Airway epithelial cell (primary cell): ENCODE measurements at places on chromosomes 1 and 21. TPM values are rescaled to one million over a fixed set of nuclear protein-coding genes. Genes with fewer than 3 reads are reported as not detected.

Gene TAS1R1
- not detected in 2 replicates for total RNA-seq

Gene HES5
- total RNA-seq: 17.2 and 17.8 TPM in 2 replicates

Gene TACSTD2
- 399 and 415 TPM in 2 replicates for total RNA-seq

Gene ALX3
- not detected in 2 replicates for total RNA-seq

Gene VTCN1
- total RNA-seq: 0.35 and 0.84 TPM in 2 replicates

Gene ZFP69B
- total RNA-seq: 2.3 and 2.6 TPM in 2 replicates

Gene SYT14
- not detected in 2 replicates for total RNA-seq

Gene CORT
- 0.78 TPM in 1 of 2 replicates, not detected in the other for total RNA-seq

Gene KCND3
- total RNA-seq: under 0.01 TPM in 1 of 2 replicates, not detected in the other

Gene PGLYRP3
- 2.5 and 6.0 TPM in 2 replicates for total RNA-seq

Gene RYR2
- total RNA-seq: under 0.01 TPM in 1 of 2 replicates, not detected in the other

Gene B3GALT6
- total RNA-seq: 23.6 and 24.7 TPM in 2 replicates

Gene RFX5
- total RNA-seq: 34.1 and 40.9 TPM in 2 replicates

Gene KCNA3
- total RNA-seq: not detected in 2 replicates

Gene MYOM3
- total RNA-seq: under 0.01 and 0.46 TPM in 2 replicates

Gene OR2L5
- total RNA-seq: not detected in 2 replicates

Gene PRELP
- not detected in 2 replicates for total RNA-seq

Gene TCHH
- total RNA-seq: under 0.01 TPM in 1 of 2 replicates, not detected in the other

Gene DNAJC11
- total RNA-seq: 25.2 and 35.4 TPM in 2 replicates

Gene PPIAL4G
- not detected in 2 replicates for total RNA-seq

Gene FAM72D
- 0.33 and 2.0 TPM in 2 replicates for total RNA-seq

Gene S100A10
- total RNA-seq: 554 and 603 TPM in 2 replicates

Gene AIM2
- not detected in 2 replicates for total RNA-seq

Gene SH3D21
- total RNA-seq: 5.8 and 7.6 TPM in 2 replicates

Gene KCNE2
- not detected in 2 replicates for total RNA-seq

Gene ELF3
- 39.6 and 44.8 TPM in 2 replicates for total RNA-seq

Gene LCE2C
- not detected in 2 replicates for total RNA-seq

Gene PGBD5
- 1.3 and 4.2 TPM in 2 replicates for total RNA-seq

Gene FAM89A
- total RNA-seq: 20.2 and 28.4 TPM in 2 replicates

Gene GUCA2A
- total RNA-seq: not detected in 2 replicates

Gene SPRR2E
- total RNA-seq: 5.4 and 6.5 TPM in 2 replicates

Gene RNU1-3
- total RNA-seq: under 0.01 TPM in 2 replicates

Gene TSPAN1
- 37.5 and 39.6 TPM in 2 replicates for total RNA-seq

Gene PLPP3
- 0.93 and 1.8 TPM in 2 replicates for total RNA-seq

Gene OR2G6
- not detected in 2 replicates for total RNA-seq
